ENCODE measurements at places on chromosomes 2 and 18.

DNA sequence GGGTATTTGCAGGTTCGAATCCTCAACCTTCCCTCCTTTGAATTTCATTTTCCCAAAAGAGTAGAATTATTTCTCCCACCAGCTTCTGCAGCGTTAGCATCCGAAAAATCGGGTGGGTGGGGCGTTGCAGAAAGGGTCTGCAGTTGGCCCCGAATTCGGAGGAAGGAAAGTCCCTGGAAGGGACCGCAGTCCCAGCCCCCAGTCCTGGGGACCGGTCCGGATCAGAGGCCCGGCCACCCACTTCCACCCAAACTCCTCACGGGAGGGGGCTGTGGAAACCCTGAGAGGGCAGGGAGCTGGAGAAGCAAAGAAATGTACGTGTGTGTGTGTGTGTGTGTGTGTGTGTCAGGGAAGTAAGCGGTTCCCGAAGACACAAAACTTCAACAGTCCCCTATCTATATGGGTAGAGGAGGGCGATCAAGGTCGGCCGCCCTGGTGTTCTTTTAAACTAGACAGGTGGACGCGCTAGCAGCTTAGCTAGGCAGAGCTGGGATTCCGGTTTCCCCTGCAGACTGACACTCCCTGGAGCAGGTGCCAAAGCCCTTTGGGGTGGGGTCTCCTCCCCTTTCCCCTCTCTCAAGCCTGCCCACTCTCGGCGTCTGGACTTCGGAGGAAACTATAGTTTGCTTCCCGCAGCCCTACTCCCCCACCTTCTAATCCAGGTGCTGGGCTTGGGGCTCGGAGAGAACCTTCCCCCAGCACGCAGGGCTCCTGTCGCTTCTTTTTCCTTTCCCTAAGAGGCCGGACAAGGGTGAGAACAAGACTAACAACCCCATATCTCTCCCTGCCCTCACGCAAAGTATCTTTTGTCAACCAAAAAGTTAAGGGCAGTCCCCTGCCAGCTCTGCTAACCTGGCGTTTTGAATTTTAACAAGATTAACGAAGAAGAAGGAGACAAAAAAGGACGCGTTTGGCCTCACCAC is 4.8 kb upstream of the ONECUT2 start:
- no peak for DNase-seq

DNA sequence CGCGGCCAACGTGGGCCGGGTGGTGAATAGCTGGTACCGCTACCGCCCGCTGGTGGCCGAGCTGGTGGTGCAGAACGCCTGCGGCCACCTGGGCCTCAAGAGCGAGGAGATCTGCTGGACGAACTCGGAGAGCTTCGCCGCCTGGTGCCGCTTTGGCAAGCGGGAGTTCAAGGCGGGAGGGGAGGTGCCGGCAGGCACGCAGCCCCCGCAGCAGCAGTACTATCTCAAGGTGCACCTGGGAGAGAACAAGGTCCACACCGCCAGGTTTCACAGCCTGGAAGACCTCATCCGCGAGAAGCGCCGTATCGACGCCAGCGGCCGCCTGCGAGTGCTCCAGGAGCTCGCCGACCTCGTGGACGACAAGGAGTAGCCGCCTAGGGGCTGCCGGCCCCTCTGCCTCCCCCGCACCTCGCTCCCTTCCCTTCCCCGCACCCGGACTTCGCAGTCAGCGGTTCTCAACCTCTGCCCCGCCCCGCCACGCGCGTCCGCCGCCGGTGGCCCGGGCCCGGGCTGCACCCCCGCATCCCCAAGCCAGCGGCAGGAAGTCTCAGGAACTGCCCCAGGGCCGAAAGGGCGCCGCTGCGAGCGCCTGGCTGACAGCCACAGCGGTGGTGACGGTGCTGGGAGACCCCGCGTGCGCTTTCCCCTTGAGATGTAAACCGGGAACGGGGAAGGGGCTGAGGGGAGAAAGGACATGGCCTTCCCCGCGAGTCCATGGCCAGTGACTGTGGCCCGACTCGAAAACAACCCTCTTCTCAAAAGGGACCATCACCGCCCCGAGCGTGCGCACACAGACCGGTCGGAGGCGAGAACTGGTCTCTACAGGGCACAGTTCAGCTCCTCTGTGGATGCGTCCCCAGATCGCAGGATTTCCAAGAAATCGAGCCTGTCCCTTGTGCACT is 2.2 kb downstream of the LRATD1 start:
- DNase-seq = no peak

- no peak for DNase-seq
These were observed 28.4 kb upstream of the LONRF2 start for GRCh38 chr2:100350661-100351185.

DNA sequence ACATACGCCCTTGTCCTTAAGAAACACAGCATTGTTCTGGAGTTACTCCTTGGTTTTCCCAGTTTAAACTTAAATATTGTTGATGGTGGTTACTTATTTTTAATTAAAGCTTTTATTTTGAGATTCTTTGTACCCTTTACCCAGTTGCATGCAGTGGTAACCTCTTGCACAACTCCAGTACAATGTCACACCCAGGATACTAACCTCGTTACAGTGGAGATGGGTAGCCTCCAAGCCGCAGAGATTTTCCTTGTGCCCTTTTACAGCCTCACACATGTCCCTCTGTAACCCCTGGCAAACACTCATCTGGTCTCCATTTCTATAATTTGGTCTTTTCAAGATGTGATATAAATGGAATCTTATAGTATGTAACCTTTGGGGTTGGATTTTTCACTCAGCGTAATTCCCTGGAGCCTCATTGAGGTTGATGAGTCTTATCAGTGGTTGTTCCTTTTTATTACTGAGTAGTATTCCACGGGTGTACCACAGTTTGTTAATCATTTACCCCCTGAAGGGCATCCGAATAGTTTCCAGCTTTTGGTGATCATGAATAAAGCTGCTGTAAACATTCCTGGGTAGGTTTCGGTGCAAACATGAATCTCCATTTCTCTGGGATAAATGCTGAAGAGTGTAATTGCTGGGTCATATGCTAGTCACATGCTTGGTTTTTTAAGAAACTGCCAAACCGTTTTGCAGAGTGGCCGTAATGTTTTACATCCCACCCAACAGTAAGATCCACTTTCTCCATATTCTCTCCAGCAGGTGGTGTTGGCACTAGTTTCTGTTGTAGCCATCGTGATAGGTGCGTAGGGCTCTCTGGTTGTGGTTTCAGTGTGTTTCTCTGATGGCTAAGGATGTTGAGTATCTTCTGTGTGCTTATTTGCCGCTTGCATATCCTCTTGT is 68.6 kb downstream of the DGKD start:
- no peak for DNase-seq

DNA sequence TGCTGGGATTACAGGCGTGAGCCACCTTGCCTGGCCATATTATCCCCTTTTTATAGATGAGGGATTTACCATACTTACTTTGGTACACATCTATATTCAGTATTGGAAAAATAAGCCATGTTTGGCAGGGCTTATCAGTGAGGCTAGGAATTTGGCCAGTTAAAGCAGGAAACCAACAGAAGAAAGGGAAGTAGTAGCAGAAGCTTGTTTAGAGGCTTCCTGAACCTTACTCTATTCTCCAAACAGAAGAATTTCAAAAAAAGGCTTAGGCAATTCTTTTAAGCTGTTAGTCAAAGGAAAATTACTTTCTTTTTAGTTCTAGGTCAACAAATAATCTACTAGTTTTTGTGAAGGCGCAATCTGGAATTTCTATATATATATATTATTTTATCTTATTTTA is 3.2 kb upstream of the GLS start:
- DNase-seq = no peak

All from HFF-Myc (cell line).